ENCODE measurements at places on chromosomes 16 and 17.

- no peak for DNase-seq
These were observed 37.5 kb upstream of the LITAF start for GRCh38 chr16:11624205-11624604.

GRCh38 chr16:62046801-62047200 is 10.6 kb upstream of the CDH8 start:
- DNase-seq = no peak

- DNase-seq = peak; percentile 93
These were observed 25.7 kb downstream of the MRC2 start for GRCh38 chr17:62653002-62653825.

DNA sequence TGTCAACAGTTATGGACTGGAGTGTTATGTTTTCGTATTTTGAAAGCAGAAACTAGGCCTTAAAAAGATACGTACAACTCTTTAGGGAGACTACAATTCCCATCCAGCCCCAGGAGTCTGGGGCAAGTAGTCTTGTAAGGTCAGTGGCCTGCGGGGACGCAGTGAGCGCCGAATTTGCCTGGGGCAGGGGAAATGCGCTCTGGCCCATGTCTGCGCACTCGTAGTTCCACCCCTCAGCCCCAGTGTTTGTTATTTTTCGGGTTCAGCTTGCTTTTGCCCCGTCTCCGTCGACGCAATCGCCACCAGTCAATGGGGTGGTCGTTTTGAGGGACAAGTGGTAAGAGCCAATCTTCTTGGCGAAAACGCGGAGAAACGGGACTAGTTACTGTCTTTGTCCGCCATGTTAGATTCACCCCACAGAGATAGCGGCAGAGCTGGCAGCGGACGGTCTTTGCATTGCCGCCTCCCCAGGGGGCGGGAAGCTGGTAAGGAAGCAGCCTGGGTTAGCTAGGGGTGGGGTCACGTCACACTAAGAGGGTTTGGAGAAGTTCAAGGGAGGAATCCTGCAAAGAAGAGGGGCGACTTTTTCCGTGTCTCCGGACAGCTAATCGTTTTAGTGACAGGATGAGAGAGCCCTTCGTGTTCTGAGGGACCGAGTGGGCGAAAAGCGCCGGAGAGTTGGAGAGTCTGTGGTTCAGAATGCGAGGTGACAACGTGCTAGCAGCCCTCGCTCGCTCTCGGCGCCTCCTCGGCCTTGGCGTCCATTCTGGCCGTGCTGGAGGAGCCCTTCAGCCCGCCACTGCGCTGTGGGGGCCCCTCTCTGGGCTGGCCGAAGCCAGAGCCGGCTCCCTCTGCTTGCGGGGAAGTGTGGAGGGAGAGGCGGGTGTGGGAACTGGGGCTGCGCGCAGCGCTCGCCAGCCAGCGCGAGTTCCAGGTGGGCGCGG is 1.1 kb upstream of the BRCA1 start:
- no peak for DNase-seq

DNA sequence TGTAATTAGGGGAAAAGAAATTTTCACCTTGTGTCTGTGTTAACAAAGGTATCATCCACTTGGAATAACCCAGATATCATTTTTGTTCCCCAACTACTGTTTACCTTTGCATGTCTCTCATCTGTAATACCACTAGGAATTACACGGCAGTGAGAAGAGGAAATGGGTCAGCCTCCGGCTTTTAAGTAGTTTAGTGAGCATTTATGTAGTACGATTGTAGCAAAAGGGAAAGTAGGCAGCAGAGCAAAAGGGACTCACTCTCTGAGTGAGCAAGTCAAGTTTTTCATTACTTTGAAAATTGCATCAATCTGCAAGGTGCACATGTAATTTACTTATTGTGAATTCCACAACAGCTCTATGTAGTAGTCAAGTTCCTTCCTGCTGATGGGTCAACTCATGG is 11.2 kb downstream of the PHF12 start:
- DNase-seq = no peak

DNA sequence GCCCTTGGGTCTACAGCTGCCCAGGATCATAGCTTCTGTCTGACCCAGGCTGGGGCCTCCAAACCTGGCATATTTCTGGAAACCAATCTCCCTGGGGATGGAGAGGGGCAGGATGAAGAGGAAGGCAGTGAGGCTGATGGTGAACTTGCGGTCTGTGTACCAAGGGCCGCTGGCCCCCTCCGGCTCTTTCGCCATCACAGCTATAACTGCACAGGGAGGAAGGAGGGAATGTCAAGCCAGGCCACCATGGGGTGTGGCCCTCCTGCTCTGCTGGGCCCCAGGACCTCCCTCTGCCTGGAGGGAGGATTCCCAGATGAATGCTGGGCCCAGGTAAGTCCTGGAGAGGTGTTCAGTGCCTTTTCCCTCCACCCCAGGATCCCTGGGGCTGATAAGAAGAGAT is 6.3 kb downstream of the SLC38A7 start:
- no peak for DNase-seq

- DNase-seq = no peak
These were observed 10.6 kb downstream of the RHBDL3 start for GRCh38 chr17:32276171-32276601.

DNA sequence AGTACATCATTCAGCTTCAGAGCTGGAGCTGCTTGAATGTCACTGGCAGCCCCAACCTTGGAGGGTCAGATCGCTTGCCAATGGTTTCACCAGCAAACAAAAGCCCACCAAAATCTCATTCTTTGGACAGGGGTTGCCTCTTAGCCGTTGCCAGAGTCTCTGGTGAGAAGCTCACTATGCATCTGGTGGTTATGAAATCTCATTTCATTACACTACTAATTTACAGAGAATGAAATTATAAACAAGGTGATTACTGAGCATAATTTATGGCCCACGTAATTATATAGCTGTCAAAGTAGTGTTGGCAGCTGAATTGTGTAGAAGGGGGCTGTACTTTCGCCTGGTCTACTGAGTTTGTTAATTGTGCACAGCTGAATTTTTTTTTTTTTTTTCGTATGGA is 688.9 kb upstream of the KIF2B start:
- no peak for DNase-seq

DNA sequence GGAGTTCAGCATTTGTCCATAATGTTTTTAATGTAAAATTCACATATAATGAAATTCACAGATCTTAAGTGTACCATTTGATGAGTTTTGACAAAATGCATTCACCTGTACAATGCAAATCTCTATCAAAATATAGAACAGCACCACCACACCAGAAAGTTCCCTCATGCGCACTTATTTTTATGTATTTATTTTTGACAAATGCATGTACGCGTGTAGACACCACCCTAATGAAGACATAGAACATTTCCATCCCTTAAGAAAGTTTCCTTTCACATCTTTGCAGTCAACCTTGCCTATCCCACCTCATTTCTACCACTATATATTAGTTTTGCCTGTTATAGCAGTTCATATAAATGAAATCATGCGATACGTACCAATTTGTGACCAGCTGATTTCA is 15.6 kb upstream of the IL4R start:
- DNase-seq = no peak

GRCh38 chr17:1959871-1960544 is 65.1 kb downstream of the RTN4RL1 start:
- DNase-seq = no peak

GRCh38 chr16:88855176-88855575 is 1.6 kb downstream of the GALNS start:
- DNase-seq = no peak
